ENCODE measurements at places on chromosomes 16 and 17.

GRCh38 chr17:8226536-8227237 lies 16.3 kb upstream of the AURKB start:
- DNase-seq = peak; percentile 45

DNA sequence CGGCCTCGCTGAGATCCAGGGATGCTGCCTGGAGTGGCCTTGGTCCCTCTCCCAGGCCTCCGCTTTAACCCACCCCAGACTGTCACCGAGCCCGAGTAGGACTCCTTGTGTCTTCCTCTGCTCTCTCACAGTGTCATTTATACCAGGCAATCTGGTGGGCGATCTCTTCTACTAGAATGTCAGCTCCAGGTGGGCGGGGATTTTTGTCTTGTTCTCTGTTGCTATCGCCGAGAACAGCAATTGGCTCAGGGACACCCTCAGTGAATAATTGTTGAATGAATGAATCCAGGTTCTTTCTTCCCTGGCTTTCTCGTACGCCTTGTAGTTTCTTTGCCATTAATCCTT lies 591 bp downstream of the DHX38 start:
- DNase-seq = peak; percentile 21

- DNase-seq = no peak
Observed at GRCh38 chr17:82328141-82328993, 5.2 kb downstream of the SECTM1 start.

- no peak for DNase-seq
Observed at GRCh38 chr17:31593806-31594205, 202.3 kb downstream of the RAB11FIP4 start.

GRCh38 chr16:26649381-26650045 lies 417.2 kb upstream of the C16orf82 start:
- no peak for DNase-seq

DNA sequence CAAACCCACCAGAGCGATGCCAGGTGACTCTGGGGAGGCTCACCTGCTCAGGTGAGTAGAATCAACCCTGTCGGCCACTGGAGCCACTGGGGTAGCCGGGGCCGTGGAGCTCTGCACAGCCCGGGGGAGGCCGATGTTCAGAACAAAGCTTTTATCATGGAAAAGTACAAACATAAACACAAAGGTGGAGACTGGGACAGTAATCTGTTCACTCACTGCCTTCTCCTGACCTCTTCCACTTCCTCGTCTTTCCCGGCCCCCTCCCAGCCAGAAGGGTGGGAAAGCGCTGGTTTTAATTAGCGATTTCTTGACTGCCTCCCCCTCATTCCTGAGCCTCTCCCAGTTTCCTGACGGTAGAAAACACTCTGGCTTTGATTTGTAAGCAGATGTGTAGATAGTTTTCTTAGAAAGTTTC lies 9.8 kb upstream of the TEX19 start:
- no peak for DNase-seq

GRCh38 chr17:51374209-51374608 lies 113.9 kb downstream of the UTP18 start:
- no peak for DNase-seq

GRCh38 chr16:66984892-66985311 lies 3.5 kb upstream of the CES4A start:
- DNase-seq = peak; percentile 19

DNA sequence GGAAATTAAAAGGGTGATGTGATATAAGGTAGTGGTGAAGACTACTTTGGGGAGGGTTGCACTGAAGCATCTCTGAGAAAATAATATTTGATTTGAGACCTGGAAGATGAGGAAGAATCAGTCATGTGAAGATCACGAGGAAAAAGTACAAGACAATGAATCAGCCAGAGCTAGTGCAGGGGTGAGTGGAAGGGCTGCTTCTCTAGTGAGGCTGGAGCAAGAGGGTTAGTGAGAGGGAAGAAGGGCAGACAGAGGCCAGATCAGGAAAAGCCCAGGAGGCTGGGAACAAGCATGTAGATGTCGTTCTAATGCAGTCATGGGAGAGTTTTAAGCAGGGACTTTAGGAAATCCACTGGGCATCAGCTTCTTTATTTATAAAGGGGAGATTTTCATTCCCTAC lies 504.2 kb upstream of the SALL1 start:
- no peak for DNase-seq

GRCh38 chr17:38981636-38982035 lies 14.4 kb upstream of the FBXO47 start:
- no peak for DNase-seq

- peak; percentile 79 for DNase-seq
Observed at GRCh38 chr16:785563-786535, 2.3 kb downstream of the RPUSD1 start.

Data from CD4-positive, alpha-beta T cell treated with Interleukin-10 for 1 hour (primary cell).